Activated T-cell treated with anti-CD3 and anti-CD28 coated beads for 24 hours (primary cell): ENCODE measurements at places on chromosomes 5 and 9.

- DNase-seq, result no peak
These were observed 58.0 kb downstream of the LOX start for GRCh38 chr5:122019919-122020590.

- no peak for DNase-seq
These were observed 592.5 kb upstream of the CLINT1 start for GRCh38 chr5:158451203-158451992.

- no peak for DNase-seq
These were observed 509.8 kb downstream of the CSNK1G3 start for GRCh38 chr5:124021776-124022175.

DNA sequence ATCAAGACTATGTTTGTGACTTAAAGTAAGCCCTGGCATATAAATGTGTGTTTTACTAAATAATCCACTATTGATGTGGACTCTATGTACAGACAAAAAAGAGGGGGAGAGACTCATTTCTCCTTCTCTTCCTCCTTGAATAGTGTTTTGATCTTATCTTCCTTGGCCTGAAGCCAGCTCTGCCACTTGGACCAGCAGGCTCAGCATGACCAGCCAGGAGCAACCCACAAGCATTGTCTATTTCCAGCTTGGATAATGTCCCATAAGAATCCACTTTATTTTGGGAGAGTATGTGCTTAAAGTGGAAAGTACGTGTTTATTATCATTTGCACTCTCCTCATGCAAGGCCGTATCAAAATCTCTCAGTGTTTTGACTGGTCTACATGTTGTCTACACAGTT, 23.8 kb upstream of the SLC46A2 start:
- no peak for DNase-seq

GRCh38 chr5:173907686-173908371, 19.7 kb downstream of the CPEB4 start:
- no peak for DNase-seq

DNA sequence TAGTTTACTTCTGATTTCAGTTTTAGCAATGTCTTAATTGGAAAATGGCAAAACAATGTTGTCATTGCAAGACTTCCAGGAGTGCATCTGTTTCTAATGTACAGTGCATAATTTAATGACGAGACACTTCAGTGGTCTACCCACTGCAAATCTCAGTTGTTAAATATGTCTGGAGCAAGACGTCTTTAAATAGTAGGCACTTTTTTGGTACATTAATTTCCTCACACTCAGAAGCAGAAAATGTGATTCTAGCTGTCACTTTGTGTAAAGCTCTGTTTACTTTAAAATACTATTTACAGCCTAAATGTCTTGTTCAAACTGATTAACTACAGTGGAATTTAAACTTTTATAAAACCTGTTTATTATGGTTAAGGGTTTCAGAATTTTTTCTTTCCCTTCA, 815.5 kb downstream of the TLE1 start:
- DNase-seq, result no peak
